ENCODE measurements at places on chromosomes 5 and 9. TPM values are rescaled to one million over a fixed set of nuclear protein-coding genes. Genes with fewer than 3 reads are reported as not detected.

Gene NCS1
- total RNA-seq = 42.7 TPM

Gene FOXD4L4
- not detected for total RNA-seq

Gene PGM5
- total RNA-seq = 2.6 TPM

Gene RORB
- total RNA-seq = 5.6 TPM

Gene BHMT
- 0.86 TPM for total RNA-seq

Gene PRDM9
- total RNA-seq = not detected

Gene NRG2
- under 0.01 TPM for total RNA-seq

Gene C9orf152
- total RNA-seq = not detected

Gene SOHLH1
- not detected for total RNA-seq

Gene SAXO1
- total RNA-seq = not detected

Gene RASEF
- 0.97 TPM for total RNA-seq

Gene MZB1
- total RNA-seq = 0.43 TPM

Gene OR1L8
- total RNA-seq = not detected

Measured in fibroblast of villous mesenchyme (primary cell).